ENCODE measurements at places on chromosomes 2 and 18.

DNA sequence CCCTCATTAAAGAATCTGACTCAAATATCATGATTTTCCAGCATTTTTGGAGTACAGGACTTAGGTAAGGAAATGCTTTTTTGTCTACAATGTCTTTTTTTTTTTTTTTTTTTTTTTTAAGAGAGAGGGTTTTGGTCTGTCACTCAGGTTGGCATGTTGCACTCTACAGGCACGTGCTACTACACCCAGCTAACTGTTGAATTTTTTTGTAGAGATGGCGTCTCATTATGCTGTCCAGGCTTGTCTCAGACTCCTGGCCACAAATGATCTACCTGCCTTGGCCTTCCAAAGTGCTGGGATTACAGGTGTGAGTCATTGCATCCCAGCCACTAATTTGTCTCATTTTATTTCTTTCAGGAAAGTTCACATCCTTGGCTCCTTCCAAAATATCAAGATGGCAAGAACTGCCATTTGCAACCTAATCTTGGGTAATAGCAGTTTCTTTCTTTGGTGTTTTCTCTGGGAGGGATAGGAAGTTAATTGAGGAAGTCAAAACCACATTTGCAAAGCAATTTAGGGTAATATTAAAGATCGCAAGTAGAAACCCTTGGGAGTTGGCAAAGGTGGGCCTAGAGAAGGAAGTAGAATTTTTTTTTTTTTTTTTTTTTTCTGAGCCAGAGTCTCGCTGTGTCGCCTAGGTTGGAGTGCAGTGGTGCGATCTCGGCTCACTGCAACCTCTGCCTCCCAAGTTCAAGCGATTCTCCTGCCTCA is 15.5 kb downstream of the PNO1 start:
- no peak for DNase-seq

DNA sequence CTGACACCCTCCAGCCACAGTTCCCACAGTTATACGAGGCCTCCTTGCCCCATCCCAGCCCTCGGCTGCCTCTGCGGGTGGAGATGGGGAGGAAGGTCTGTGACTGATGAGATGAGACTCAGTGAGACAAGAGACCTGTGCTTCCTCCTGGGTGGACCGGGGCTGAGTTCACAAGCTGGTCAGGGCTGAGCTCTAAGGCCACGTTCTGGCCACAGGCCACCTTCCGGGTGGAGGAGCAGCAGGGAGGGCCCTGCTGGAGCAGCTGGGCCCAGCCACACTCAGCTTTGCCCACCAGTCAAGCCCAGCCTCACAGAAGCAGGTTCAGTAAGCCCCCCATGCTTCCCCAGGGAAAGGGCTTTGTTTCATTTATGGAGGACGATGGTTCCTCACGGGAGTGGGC is 214.7 kb downstream of the ANKRD30B start:
- no peak for DNase-seq

- DNase-seq: no peak
Observed at GRCh38 chr2:17815468-17816184, 634 bp upstream of the MSGN1 start.

DNA sequence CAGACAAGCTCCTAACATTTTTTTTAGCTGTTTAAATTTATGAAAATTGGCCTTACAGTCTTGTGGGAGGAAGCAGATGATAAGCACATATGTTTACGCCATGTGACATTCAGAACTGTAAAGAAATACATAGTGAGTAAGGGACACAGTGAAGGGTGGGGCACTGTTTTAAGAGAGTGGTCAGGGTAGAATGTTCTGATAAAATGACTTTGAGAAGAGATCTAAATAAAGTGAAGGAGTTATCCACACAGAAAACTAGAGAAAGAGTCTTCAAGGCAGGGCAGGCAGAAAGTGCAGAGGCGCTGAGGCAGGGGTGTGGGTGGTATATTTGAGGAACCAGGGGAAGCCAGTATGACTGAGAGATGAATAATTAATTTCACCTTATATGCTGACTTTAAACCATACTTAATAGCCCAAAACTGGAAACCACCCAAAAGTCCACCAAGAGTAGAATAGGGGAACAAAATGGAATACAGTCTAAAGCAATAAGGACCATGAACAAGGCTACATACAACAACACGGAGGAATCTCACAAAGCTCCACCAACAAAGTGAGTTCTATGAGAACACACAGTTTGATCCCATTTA is 8.6 kb downstream of the MREG start:
- DNase-seq: no peak

DNA sequence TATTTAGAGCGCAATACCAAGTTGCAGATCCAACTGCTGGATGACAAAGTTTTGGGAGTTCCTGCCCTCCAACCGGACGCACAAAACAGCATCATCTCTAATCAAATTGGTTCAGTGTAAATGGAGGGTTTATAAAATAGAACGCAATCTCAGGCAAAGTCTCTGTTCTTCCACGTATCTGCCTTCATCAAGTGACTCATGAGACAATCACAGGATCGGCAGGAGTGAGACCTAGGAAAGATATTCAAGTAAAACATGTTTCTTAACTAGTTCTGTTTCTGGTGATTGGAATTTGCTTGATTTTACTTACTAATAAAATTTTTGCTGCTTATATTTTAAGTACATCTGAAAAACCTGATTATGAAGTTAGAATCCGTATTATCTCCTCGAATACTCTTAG is 7.6 kb downstream of the FZD5 start:
- no peak for DNase-seq

- no peak for DNase-seq
Observed at GRCh38 chr2:100588071-100588786, 25.4 kb downstream of the PDCL3 start.

DNA sequence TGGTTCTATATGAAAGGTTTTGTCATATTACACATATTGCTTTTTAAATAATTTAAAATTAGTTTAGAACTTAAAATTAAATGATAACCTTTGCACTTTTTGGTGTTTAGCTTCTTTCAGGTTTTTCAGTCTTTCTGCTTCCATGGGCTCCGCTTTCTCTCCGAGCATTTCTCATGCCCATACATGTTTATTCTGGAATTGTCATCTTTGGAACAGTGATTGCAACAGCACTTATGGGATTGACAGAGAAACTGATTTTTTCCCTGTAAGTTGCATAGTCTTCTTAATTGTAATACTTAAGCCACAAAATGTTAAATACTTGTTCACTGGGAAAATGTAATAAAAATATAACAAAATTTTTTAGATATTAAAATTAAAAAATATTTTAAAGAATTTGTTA is 31.0 kb downstream of the CYBRD1 start:
- DNase-seq: no peak

GRCh38 chr18:65822826-65823225 is 72.0 kb downstream of the CDH7 start:
- DNase-seq: no peak

GRCh38 chr2:182666674-182667314 is 49.3 kb upstream of the DNAJC10 start:
- no peak for DNase-seq

GRCh38 chr18:13258921-13259320 is 40.4 kb downstream of the LDLRAD4 start:
- no peak for DNase-seq

GRCh38 chr18:63897072-63897471 is 9.6 kb downstream of the SERPINB2 start:
- no peak for DNase-seq

DNA sequence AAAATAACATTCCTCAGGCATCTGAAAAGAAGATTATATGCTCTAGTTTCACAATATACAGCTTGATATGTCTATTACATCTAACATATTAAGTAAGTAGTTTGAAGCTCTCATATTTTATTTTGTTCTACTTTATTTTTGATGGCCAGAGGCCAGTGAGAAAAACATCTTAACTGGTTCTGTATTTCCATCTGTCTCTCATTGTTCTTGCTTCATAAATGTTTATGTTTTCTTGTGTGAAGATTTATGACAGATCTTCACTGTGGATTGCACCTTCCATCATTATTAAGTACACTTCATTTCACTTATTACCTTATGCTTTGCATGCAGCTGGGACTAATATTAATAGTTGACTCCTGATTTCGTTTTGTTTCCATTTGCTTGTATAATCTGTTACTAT is 511.2 kb downstream of the TSN start:
- DNase-seq: no peak

Measured in activated effector memory CD4-positive, alpha-beta T cell treated with anti-CD3 and anti-CD28 coated beads, Interleukin-2, amount 50 U/mL, for 16 hours (primary cell).